ENCODE measurements at places on chromosomes 1 and 21.
A peak's percentile ranks its signal among the peaks of the same experiment; 100 is the strongest.

DNA sequence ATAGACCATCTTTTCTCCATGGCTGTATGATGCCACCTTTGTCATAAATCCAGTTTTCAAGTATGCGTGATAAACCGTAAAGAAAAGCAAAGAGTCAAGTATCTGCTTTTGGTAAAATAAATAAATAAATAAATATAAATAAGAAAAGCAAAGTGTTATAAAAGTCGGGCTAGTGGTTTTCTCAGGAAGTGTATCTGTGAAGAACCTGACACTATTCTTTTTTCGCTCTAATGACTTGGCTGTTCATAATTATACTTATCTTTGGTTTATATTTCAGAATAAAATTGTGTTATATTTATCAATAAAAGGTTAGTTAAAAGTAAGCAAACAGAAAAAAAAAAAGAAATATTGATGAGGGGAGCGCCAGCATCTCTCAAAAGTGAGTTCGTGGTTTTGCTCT lies 594 bp upstream of the EXO5 start:
- DNase-seq = no peak

DNA sequence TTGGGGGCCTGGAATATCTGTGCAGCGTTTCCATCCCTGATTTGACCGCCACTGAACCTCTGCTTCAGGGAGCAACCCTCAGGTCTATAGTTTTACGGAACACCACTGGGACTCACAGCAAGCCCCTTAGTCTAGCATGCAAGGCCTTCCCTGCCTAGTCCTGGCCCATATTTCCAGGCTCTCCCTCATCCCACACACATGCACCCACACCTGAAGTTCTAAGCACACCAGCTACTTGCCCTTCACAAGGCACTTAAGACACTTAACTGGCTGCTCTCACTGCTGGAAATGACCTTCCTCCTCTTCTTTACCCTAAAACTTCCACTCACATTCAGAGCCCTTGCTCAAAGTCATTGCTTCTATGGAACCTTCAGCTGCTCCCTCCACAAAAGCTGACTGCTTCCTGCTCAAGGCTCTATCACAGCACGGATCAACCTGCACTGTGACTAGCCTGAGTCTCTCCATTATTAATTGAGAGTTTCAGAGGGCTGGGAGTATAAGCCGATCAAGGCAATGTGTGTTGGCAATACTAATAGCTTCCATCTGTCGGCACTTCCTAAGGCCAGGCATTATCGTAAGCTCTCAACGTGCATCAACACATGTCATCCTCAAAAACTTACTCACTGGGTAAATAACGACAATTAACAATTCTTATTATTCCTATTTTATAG lies 84.3 kb downstream of the RRAGC start:
- DNase-seq = no peak

- DNase-seq = no peak
These were observed 30.8 kb upstream of the SLC35F3 start for GRCh38 chr1:233873666-233874065.

DNA sequence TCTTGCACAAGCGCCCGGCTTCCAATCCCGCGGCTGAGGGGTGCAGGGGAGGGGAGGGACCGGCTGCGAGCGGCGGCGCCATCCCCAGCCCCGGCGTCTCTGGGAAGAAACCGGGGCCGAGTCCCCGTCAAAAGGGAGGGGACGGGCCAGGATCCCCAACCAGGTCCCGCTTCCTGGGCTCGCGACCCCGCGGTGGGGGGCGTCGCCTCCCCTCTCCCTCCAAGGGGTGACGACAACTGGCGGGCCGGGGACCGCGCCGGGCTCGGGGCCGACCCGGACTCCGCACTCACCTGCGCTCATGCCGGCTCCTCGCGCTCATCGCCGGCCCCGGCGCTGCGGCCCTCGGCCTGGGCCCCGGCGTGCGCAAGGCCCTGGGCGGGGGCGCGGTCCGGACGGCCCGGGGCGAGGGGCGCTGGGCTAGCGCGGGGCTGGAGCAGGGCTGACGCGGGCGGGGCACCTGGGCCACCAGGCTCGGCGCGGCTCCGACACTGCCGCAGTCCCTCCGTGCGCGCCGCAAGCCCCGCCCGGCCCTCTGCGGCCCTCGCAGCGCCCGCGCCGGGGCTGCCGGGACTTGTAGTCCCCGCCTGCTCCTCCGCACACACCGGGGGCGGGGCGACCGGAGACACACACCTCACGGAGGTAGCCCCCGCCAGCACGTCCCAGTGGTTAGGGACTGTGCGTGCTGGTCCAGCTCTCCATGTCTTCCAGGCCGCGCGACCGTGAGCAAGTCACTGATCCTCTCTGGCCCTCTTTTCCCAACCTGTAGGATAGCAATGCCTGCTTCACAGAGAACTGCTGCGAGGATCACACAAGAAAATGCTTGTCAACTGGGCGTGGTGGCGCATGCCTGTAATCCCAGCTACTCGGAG lies at the start of gene ATP13A2:
Gene ATP13A2 (minus strand): TSS at position 490 of the 869 bp plus-strand sequence. CDS start 190 bp downstream, at position 300.
- peak; percentile 33 for DNase-seq

- DNase-seq = no peak
These were observed 37.8 kb downstream of the NGF start for GRCh38 chr1:115300087-115300876.

GRCh38 chr1:236141447-236142252 lies 689 bp upstream of the GPR137B start:
- no peak for DNase-seq

GRCh38 chr1:11654137-11654938 lies at the start of the genes FBXO2 and FBXO44:
TSS of gene FBXO2 (minus strand) at chr1:11654429. CDS start at chr1:11654340, 89 bp downstream.
TSS of gene FBXO44 (plus strand) at chr1:11654877. CDS start at chr1:11655836, 959 bp downstream.
- no peak for DNase-seq

GRCh38 chr1:204977318-204977717 lies 65.7 kb upstream of the CNTN2 start:
- no peak for DNase-seq

DNA sequence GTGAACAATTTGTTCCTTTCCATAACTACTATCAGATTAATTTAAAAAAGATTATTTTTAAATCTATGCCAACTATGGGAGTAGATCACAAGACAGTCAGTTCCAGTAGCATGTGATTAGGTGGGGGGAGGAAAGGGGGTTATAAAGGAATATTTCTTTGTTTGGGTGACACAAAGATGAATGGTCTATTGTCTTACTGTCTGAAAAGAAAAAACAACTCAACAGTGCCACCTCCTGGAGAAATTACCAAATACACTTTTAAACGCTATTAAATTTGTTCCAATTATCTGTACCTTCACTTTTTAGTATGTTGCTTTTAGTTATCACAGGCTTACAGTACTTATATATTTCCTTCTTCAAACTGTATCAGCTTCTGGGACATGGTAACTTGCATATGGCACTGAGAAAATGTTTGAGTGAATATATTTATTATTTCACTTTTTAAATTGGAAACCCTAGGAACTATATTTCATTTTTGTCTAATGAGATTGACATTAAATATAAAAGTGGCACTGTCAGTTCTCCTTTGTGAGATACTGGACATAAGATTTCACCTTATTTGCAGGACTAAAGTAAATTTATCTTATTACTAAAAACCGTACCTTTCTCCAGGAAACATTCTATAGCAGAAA lies 1.7 kb upstream of the SORT1 start:
- DNase-seq = peak; percentile 79

- DNase-seq = no peak
These were observed 79.6 kb upstream of the ZC3H12A start for GRCh38 chr1:37394574-37395464.

- no peak for DNase-seq
These were observed 48.4 kb upstream of the CD34 start for GRCh38 chr1:207959141-207959825.

- no peak for DNase-seq
These were observed 228.8 kb downstream of the COL11A1 start for GRCh38 chr1:102879439-102879993.

DNA sequence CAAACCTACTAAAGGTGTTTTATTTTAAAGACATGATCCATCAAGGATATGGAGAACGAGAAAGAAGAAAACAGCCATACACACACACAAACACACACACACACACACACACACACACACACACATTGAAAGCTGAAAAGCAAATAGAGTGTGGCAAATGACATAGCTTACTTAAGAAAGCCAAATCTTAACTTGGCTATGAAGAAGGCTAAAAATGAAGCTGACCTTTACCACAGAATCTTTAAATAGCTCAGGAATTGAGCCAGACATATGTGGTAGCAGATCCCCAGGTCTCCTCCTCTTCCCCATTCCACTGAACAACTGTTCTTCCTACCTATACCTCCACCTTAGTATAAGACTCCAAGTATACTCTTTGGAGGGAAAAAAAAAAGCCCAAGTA lies 185.6 kb downstream of the CLEC20A start:
- no peak for DNase-seq

DNA sequence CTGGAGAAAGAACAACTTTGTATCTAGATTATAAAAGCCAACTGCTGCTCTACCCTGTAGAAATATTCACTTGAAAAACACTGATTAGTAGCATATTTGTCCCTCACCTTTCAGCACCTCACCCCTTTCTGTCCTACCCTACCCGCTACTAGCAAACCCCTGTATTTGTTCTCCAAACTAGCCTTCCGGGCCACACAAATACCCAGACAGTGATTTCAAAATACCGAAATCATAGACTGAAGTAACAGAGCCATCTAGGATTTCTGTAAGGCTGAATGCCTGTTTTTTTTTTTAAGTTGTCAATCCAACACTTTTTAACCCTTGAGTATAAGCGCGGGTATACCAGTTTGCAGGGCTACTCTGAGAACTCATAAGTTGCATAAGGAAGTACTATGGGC lies 398 bp upstream of the DPT start:
- DNase-seq = no peak

GRCh38 chr1:912740-913301 lies 10.9 kb upstream of the SAMD11 start:
- DNase-seq = no peak

- DNase-seq = no peak
These were observed 47.3 kb upstream of the LYPLAL1 start for GRCh38 chr1:219126377-219126776.

DNA sequence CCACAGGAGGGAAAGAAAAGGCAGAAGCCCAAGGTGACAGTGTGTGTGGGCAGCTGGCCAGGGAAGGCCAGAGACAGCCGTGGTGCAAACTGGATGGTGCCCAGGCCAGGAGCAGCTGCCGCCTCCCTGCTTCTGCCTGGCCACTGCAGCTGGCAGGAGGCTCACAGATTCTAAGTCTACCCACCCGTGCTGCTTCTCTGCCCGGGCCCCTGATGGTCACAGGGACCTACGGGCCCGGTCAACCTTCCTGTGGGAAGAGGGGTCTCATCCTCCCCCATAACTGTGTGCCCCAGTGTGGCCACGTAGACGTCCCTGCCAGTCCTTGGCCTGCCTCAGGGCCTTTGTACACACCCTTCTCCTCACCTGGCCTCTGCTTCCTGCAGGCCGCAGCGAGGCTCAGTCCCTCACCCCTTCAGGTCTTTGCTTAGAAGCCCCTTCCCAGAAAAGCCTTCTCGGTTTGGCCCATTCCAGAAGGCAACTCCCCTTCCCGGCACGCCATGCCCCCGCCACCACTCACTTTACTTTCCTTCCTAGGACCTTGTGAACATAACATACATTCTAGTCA lies 192.6 kb upstream of the AJAP1 start:
- no peak for DNase-seq

GRCh38 chr1:61079296-61079897 lies 3.0 kb upstream of the NFIA start:
- DNase-seq = no peak

Data from NCI-H1417 treated with DMSO at 0.1 percent for 48 hours (cell line).